ENCODE measurements at places on chromosomes 1 and 21.

- DNase-seq: no peak
Observed at GRCh38 chr1:109769330-109770078, 5.8 kb upstream of the EPS8L3 start.

GRCh38 chr21:18548249-18548648 lies 144.7 kb upstream of the TMPRSS15 start:
- DNase-seq: no peak

DNA sequence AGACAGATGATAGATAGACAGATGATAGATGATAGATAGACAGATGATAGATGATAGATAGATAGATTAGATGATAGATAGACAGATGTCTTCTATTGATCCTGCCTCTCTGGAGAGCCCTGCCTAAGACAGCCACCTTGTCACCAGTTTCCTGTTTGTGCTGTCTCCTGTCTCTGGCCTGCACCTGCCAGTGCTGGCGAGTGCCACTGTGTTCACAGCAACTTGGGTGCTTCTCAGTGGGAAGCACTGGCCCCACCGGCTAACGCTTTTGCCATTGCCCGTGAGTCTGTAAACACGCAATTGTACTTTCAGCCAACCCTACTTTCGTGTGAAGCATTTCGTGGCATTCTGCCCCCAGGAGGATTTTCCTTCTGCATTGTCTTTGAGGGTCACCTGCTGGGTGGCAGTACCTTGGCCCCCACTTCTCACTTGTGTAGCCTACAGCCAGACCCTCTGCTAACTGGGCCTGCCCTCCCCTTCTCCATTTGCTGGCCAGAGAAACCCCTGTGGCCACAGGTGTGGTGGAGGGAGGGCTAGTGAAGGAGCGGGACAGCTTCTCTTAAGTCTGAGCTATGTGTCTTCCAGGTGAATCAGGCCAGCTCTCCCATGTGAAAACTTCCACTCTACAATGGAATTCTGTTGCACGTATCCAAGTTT lies 23.4 kb upstream of the PDE9A start:
- DNase-seq: no peak

GRCh38 chr1:232983375-232983774 lies 33.0 kb downstream of the NTPCR start:
- DNase-seq: no peak

- DNase-seq: no peak
Observed at GRCh38 chr1:96515430-96515829, 206.2 kb upstream of the PTBP2 start.

DNA sequence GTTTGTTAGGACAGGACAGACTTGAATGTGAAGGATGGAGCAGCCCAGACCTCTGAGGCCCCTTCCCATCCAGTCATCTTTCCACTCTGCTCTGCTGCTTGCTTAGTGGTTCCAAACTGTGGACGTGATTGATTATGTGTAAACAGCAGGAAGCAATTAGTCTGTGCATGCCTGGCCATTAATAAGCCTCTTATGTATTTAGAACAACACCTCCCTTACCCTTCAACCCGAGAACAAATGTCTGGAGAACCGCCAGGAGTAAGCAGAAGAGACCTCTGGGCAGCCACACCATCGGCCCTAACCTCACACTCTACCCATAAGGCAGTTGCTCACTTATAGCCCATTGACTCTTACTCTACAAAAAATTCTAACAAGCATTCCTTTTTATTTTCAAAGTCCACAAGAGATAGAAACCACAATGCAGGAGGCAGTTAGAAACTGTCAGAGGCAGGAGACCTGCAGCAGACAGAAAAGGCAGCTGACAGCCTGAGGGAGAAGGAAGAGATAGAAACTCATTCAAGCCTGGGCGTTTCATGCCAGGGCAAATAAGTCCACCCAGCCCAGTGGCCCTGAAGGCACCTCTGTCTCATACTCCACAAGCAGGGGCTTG lies 5.8 kb upstream of the EPHA8 start:
- DNase-seq: no peak

- no peak for DNase-seq
Observed at GRCh38 chr21:34968414-34969333, 80.4 kb downstream of the RUNX1 start.

- DNase-seq: no peak
Observed at GRCh38 chr1:169680377-169681019, 30.9 kb downstream of the SELL start.

GRCh38 chr1:91689641-91690481 lies 189.2 kb downstream of the CDC7 start:
- no peak for DNase-seq

- no peak for DNase-seq
Observed at GRCh38 chr1:56542651-56543050, 36.7 kb downstream of the PLPP3 start.

DNA sequence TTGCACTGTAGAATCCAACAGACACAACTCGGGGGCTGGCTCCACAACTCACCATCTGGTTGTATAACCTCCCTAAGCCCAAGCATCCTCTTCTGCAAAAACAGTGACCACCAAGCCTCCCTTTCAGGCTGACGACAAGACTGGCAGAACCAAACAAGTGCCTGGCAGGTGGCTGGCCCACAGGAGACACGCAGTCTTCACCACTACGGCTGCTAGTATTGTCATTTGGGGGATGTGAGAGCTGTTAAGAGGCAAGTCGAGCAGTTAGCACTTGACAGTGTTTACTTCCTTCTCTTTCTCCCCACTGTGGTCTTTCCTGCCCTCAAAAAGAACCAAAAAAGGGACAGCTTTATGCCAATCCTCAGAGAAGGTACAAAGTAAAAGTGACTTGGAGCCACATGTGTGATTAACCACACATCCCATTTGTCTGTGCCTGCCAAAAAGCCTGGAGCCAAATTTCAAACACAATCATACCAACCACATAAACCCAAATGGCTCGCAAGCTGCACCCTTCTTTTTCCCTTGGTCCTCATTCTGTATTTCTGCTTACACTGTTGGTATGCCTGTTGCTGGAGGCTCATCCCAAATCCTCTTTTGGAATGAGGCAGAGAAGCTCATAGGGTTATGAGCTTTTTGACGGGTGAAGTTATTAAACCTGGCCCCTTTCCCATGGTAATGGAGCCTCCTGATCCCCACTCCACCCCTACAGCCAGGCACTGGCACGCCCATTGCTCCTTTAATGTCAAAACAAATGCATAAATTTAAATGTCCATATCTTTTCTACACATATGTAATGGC lies 94.1 kb downstream of the TGFBR3 start:
- DNase-seq: no peak

DNA sequence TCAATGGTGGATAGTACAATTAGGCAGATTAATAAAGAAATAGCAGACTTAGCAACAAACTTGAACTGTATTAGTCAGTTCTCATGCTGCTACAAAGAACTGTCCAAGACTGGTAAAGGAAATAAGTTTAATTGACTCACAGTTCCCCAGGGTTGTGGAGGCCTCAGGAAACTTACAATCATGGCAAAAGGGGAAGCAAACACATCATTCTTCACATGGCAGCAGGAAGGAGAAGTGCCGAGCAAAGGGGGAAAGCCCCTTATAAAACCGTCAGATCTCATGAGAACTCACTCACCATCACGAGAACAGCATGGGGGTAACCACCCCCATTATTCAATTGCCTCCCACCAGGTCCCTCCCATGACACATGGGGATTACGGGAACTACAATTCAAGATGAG lies 27.1 kb upstream of the PDE4B start:
- no peak for DNase-seq

DNA sequence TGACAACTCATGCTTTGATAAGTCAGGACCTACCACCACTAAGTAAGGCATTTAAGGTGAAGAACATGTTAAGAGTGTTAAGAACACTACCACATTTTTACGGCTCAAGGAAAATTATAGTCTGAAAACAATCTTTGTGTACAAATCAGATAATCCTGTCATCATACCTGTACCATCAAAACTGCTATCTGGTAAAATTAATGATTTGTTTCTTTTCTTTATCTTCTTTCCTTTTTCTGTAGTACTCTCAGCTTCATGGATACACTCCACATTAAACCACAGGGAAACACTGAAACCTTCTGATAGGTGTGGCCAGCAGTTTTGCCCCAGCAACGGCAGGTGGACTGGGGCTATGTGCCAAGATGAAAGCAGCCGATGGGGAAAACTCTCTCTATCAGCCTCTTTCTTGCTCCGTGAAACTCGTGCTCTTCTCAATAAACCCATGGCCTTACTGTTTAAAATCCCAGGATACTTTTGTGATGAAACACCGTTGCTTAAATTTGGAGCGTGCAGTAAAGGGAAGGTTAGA lies 75.1 kb downstream of the LYST start:
- no peak for DNase-seq

DNA sequence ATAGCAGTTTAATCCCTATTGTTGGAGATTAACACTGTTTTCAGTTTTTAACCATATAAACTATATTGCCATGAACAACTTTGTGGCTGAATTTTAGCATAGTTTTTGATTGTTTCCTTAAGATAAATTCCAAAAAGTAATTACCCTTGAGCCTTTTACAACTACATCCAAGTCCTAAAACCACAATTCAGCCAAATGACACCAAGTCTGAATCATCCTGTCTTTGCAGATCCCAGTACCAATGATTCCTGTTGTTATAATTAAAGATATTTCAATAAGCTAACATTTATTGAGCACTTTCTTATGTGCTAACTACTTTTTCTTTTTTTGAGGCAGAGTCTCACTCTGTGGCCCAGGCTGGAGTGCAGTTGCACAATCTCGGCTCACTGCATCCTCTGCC lies 35.6 kb downstream of the IL23R start:
- no peak for DNase-seq

- DNase-seq: no peak
Observed at GRCh38 chr1:919271-919872, 4.4 kb upstream of the SAMD11 start.

- no peak for DNase-seq
Observed at GRCh38 chr1:226708342-226708780, 30.7 kb downstream of the ITPKB start.

DNA sequence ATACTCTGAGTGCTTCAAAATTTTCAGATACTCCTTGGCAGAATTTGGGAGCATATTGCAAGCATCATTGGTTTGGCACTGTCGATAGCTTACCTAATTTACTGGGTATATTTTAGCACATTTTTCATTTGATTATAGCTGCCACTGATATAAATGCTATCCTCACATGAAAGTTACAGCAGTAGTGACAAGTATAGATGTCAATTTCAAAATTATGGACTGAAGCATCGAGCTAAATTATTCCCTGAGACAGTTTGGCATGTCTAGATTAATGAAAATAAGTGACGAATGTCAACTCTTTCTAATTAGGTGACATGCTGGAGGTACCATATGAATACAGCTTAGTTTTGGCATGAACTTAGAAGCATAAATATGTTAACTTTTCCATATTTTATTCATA lies 83.1 kb downstream of the LRRC7 start:
- DNase-seq: no peak

GRCh38 chr1:58466630-58467241 lies 79.8 kb downstream of the OMA1 start:
- DNase-seq: no peak

GRCh38 chr1:226649780-226650179 lies 89.3 kb downstream of the ITPKB start:
- DNase-seq: no peak

DNA sequence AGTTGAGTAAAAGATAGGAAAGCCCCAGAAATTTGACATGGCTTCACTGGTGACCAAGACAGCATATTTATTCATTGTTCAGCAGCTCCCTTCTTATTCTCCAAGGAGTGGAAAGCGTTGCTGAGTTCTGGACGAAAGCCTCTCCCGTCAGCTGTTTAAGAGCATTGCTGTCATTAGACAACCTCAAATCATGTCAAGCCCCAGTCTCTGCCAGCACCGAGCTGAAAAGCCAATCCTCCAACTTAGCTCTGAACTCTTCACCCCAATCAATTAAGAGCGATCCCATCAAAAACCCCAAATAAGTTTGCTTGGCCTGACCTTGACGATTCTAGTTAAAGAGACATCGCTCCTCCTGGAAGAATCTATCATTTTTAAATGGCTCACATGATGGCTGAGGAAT lies 110.8 kb downstream of the PLPP3 start:
- no peak for DNase-seq

- DNase-seq: no peak
Observed at GRCh38 chr21:14871861-14872260, 192.9 kb downstream of the NRIP1 start.

DNA sequence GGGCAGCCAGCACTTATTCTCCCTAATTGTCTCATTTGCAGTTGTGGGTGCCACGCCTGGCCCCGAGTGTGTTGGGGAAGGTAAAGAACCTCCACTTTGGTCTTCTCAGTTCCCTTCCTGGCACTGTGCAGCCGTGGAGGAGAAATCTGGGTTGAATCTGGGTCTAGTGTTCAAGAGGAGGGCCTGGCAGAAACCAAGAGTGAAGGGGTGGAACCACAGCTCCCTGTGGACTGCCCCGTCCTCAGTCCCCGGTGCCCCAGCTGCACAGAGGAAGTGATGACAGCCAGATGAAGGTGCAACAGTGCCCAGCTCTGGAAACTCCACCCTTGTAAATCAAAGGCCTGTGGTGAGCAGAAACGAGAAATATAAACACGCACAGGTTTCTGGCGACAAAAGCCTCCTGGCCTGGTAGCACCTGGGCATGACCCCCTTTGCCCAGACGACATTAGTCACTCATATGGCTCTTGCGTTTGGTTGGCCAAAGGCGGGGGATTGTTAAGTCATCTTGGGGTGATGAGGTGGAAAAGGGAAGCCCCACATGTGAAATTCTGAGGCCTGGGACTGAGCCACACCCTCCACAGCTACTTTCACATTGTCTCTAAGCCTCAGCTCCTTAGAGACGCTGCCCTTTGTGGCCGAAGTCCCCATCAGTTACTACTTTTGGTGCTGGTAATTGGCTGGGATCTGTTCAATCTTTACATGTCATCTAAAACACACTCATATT lies 4.2 kb upstream of the ECE1 start:
- DNase-seq: peak; percentile 74

- DNase-seq: no peak
Observed at GRCh38 chr21:46265736-46266525, 19.5 kb downstream of the MCM3AP start.

GRCh38 chr1:203714446-203714845 lies 50.5 kb upstream of the LAX1 start:
- DNase-seq: no peak

DNA sequence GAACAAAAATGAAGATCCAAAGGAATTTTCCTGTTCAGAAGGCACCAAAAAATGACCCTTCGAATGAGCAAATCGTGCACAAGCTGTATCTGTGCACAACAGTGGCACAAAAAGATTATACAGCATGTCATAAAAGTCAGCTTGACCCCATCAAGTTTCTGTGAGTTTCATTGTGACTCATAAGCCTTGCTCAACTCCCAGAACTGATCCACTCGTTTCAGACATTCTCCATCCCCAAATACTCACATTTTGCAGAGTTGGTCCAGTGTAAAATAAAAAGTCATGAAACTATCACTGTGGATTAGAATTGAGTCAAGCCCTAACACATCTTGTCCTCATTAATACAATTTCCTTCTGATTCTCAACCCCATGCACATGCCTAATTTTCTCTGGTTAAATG lies 174.7 kb upstream of the PKN2 start:
- DNase-seq: no peak

GRCh38 chr1:65250826-65251225 lies 58.5 kb upstream of the DNAJC6 start:
- DNase-seq: no peak
